ENCODE measurements at places on chromosomes 3 and 15.

GRCh38 chr3:64363842-64364241, 138.6 kb upstream of the PRICKLE2 start:
- DNase-seq = no peak

DNA sequence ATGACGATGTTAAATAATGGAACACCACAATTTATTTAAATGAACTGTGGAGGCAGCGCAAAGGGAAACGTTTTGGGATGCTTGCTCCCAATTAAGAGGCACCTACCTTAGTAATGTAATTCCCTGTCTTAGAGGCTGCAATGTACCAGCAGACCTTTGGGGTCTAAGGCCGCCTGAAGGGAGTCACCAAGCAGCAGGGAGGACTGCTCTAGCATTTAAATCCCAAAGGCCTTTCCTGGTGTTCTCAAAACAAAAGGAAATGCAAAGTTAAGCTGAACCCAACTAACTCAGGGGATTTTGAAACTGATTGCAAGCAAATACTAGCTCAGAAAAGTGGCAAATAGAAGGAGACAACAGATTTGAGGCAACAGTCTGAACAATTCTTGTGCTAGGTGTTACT, 510.8 kb downstream of the GABRG3 start:
- no peak for DNase-seq

- no peak for DNase-seq
Observed at GRCh38 chr3:156227704-156228103, 107.3 kb downstream of the KCNAB1 start.

DNA sequence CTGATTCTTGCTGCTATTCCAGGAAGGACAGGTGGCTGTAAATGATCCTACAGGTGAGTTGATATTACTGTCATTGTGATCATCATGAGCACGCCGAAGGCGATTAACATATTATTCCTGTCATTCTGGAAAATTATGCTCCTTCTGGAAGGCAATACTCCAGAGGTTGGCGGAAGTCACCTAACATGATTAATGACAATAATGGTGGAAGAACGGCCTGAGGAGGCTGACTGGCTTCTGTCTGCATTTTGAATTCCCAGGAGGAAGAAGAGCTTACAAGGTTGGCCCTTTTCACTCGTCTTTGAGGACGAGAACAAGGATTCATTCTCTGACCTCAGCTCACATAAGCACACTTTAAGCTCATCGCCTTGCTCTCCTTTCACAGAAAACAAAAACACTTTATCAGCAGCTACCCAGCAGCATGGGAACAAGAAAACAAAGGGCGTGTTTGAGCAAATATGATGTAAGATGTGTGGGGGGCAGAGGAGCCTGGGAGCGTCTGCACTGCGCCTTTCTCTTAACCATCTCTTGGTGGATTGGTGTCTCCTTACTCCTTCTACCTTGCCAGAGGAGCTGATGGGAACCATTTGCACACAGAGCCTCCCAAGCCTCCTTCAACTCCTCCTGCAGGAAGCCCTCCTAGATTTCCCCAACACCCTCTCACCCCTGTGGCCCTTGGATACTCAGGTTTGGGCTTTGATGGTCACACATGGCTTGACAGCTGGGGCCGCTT, 23.0 kb downstream of the ACSBG1 start:
- DNase-seq = no peak

- no peak for DNase-seq
Observed at GRCh38 chr3:29898171-29898965, 617.5 kb downstream of the RBMS3 start.

GRCh38 chr3:125080077-125080476, 24.3 kb upstream of the HEG1 start:
- no peak for DNase-seq

DNA sequence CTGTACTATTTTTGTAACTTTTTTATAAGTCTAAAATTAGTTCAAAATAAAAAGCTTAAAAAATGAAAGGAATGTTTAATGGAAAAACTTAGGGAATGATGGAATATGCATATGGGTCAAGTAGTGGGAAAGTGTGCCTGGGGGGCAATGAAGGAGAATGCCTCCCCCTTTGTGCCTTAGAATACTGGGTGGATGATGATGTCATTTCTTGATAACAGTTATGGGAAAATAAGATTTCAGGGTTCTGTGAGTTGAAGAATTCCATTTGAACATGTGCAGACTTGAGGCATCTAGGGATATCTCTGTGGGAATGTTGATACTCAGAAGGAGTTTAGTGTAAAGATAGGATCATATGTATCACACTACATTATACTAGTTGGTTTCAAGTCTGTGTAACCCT, 13.8 kb downstream of the WDR93 start:
- DNase-seq = no peak

DNA sequence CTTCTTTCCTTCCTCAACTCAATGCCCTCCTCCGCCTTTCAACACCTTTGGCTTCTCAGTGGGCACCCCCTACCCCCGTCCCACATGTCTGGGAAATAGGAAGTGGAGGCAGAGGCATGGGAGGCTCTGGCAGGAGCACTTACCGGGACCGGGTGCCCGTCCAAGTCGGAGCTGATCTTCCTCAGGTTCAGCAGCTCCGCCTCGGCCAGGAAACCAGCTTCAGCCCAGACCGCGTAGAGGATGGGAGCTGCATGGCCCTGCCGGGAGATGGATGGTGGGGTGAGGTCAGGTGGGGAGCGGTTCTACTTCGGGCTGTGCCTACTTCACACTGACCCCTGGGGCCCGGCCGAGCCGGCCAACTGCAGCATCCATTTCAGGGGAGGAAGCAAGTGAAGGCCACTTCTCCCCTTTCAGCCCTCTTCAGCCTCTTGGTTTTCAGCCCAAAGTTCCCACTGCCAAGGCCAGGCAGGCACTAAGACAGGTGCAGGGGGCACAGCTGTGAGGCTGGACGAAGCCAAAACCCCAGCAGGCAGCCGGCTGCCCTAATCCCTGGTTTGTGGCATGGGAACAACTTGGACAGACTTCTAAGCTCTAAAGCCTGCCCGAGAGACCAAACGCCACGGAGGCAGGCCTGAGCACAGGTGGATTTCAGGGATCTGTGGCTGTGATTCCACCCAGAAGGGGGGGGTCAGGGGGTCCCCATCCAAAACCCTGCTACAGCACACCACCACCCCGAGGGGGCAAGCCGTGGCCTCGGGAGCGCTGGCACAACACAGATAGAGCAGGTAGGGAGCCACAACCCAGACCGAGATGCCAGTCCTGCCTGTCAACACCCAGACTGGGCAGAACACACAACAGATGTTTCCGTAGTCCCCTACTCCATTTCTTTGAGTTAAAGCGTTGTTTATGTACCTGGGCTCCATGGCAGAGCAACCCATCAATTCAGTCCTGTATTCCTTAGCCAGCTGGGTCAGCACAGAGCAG, 14.5 kb downstream of the TKT start:
- DNase-seq = no peak

- no peak for DNase-seq
Observed at GRCh38 chr3:184659797-184660301, 52.0 kb downstream of the MAGEF1 start.

DNA sequence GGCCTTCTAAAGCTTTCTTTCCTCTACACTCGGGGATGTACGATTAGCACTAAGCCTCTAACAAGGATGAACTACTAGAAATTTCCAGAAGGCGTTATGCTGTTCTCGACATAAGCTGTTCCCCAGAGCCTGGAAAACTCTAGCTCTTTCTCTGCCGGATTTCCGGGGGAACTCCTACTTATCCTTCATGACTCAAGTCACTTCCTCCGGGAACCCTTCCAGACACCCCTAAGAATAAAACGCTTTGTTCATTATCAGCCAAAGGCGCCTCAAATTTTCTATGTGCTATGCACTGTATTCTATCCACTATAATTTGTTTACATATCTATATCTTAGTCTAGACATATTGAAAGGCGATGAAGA, 455 bp upstream of the SNAP23 start:
- DNase-seq = peak; percentile 43

DNA sequence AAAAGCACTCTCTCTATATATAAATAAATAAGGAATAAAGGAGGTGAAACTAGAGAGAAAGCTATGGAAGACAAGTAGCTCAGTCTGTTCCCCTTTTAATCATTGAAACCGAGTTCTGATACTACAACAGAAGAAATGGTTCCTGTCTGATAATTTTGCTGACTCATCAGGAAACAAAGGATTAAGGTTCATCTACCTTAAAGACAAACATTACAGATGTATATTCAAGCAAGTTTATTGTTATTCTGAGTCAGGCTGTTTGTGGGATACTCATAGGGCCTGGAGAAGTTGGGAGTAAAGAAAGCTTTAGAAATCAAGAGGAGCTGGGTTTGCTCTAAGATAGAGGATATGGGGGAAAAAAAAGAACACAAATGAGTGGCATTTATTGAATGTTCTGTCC, 566.0 kb downstream of the ROBO2 start:
- DNase-seq = no peak

DNA sequence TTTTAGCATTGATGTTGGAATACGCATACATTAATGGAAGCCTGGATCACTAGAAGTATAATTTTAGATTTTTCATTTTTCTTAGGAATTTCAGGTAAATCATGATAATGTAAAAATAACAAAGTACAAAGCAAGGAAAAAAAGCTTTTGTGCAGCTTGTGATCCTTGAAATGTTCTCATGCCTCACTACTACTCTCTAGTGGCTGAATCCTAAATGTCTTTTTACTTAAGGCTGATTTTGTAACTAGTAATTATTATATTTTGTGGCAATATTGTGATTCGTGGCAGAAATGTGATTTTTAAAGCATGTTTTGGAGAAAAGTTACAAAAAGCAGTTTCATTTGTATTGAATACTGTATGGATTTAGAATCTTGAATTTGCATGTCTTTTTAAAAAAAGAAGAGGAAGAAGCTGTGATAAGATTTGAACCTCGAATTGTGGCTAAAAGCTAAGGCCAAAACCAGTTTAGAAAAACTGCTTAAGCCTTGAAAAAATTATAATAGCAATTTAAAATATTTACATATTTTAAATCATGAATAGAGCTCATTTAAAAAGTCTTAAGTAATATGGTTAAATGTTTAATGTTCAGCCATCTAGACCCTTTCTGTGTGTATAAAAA, 39.0 kb downstream of the U2SURP start:
- DNase-seq = no peak

GRCh38 chr3:194395212-194395611, 3.9 kb downstream of the GP5 start:
- DNase-seq = no peak

GRCh38 chr3:95399585-95399984, 1336.7 kb downstream of the NSUN3 start:
- DNase-seq = no peak

GRCh38 chr3:68972358-68972979, 40.1 kb upstream of the TAFA4 start:
- peak; percentile 60 for DNase-seq

GRCh38 chr3:125608419-125608818, 13.1 kb upstream of the OSBPL11 start:
- no peak for DNase-seq

DNA sequence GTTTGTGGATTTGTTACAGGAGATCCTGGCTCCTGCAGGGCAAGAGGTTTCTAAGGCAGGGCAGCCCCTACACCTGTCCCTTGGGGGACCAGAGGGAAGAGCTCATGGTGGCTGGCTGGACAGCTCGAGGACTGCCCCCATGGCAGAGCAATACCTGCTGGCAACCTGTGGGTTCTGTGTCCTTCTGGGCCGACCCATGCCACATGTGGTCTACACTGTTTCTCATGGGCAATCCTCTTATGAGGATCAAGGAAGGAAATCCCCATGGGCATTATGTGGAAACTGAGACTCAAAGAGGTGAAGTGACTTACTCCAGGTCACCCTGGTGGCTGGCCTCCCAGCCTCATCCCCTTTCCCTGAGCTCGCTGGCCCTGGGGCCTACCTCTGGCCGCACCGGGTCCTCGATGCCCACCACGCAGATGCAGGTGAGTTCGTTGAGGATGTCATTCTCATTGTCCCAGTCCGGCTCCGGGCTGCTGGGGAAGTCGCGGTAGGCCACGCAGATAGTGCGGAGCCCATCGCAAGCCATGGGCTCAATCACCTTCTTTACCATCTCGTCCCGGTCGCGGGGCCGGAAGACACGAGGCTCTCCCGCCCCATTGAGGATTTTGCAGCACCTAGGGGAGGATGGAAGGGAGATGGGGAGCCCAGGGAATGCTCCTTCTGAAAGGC, 37.5 kb upstream of the SEC13 start:
- no peak for DNase-seq

DNA sequence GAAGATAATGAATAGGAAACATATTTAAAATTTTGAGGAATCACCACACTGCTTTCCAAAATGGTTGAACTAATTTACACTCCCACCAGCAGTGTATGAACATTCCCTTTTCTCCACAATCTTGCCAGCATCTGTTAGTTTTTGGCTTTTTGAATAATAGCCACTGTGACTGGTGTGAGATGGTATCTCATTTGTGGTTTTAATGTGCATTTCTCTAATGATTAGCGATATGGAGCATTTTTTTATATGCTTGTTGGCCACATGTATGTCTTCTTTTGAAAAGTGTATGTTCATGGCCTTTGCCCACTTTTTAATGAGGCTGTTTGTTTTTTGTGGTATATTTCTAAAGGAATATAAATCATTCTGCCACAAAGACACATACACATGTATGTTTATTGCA, 166.3 kb downstream of the NECTIN3 start:
- no peak for DNase-seq

DNA sequence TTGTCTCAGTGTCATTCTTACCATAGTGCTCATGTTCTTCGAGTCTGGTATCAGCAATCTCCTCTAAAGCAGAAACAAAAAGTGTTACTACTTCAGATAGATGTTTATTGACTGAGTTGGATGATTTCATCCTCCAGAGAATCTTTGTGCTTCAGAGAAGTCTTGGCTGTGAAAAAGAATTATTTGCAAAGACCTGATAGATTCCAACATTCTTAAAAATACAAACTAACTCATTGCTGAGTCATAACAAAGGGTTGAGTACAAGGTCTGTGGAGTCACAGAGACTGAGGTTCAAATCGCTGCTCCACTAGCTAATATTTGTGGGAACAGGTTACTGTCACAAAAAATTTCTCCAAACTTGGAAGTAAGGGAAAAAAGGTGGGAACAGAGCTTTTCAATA, 9.0 kb upstream of the STRIT1 start:
- no peak for DNase-seq

DNA sequence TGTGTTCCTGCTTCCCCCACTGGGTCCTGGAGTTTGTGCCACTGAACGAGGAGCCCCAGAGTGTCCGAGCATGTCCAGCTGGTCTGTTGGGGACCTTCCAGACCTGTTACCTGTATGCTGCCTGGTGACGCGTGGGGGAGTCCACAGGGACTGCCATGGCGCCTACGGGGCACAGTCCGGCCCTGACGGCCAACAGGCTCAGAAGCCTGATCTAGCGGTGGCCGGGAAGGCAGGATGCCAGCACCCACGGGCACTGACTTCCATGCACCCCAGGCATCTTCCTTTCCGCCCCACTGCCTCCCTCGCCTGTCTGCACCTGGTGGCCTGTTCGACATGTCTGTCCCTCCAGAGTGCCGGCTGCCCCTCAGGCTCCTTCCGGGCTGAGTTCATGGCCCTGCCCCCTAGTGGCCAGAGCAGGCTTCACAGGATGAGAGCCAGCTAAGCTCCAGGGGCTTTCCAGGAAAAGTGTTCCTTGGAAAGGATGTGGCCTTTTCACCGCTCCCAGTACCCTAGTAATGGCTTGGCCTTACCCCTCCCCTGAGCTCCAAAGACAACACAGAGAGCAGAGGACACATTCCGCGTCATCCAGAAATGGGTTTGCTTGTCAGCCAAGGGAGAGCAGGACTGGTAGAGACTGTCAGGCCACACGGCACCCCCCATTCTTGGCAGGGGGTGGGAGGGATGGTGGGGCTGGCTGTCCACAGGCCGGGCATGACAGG, 35.7 kb downstream of the NGRN start:
- no peak for DNase-seq

- peak; percentile 2 for DNase-seq
Observed at GRCh38 chr3:129745253-129745652, 138.8 kb upstream of the PLXND1 start.
